ENCODE measurements at places on chromosomes 16 and 17. TPM values are rescaled to one million over a fixed set of nuclear protein-coding genes. Genes with fewer than 3 reads are reported as not detected.

The CRISPLD2 gene
- 57.2 TPM for total RNA-seq

DNA sequence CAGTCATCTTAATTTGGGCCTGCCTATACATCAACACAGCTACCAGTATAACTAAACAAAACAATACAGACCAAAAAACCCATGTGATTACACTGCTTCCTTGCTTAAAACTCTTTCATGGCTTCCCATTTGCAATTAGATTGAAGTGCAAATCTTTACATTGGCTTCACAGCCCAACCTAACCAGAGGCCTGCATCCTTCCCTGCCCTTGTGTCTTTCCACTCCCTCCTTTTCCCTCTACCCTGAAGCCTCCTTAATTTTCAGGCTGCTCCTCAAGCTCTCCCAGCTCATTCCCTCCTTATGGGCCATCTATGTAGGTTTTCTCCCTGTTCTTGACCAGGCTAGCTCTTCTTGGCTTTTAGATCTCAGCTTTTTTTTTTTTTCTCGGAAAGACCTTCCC is 147.8 kb downstream of the TOX3 start:
- no peaks in the 10 kb centered on the region for H3K36me3 ChIP-seq
- DNase-seq, result no peak
- peaks cover 13% of the 10 kb centered on the region for H3K27me3 ChIP-seq
- H3K27ac ChIP-seq, result no peak overlapping the region
- no peaks in the 10 kb centered on the region for H3K4me1 ChIP-seq

- H3K4me1 ChIP-seq, result peaks cover 11% of the 10 kb centered on the region
- no peaks in the 10 kb centered on the region for H3K27me3 ChIP-seq
- no peak overlapping the region for H3K4me3 ChIP-seq
- no peak for DNase-seq
Measured at GRCh38 chr17:1783834-1784611, 22.2 kb downstream of the SERPINF1 start.

GRCh38 chr16:79601092-79601930 is 774 bp upstream of the MAF start:
- peak overlapping the region; percentile 93 for H3K4me3 ChIP-seq
- H3K27ac ChIP-seq, result peak overlapping the region; percentile 92
- DNase-seq, result no peak
- H3K4me1 ChIP-seq, result peaks cover 32% of the 10 kb centered on the region
- no peaks in the 10 kb centered on the region for H3K36me3 ChIP-seq
- peaks cover 45% of the 10 kb centered on the region for H3K27me3 ChIP-seq

DNA sequence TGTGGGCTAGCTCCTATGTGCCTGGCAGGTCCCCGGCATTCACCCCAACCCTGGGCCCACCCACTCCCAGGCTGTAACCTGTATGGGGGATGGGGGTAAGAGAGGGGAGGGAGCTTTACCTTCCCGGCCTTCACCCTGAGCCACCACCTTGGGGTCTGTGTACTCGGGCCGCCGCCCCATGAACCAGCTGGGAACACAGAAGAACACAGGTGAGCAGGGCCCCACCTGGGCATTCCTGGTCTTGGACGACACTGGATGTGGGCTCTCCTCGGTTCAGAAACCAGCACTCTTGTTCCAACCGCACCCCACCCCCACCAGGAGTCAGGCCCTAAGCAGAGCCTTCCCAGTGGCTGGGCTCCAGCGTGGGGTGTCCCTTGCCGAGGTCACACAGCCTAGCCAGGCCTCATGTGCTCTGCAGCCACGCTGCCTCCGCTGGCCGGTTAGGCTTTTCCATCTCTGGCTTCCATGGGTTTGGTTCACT is 18.8 kb downstream of the B9D1 start:
- no peak overlapping the region for H3K27ac ChIP-seq
- peaks cover 34% of the 10 kb centered on the region for H3K4me1 ChIP-seq

GRCh38 chr16:89815639-89816348 is 653 bp downstream of the FANCA start:
- no peak overlapping the region for H3K27ac ChIP-seq
- peak overlapping the region; percentile 90 for H3K4me3 ChIP-seq
- peaks cover 14% of the 10 kb centered on the region for H3K4me1 ChIP-seq
- H3K27me3 ChIP-seq, result no peaks in the 10 kb centered on the region
- H3K36me3 ChIP-seq, result peaks cover 7% of the 10 kb centered on the region

GRCh38 chr16:88505405-88506082 is 52.5 kb downstream of the ZFPM1 start:
- H3K36me3 ChIP-seq, result no peaks in the 10 kb centered on the region
- H3K4me3 ChIP-seq, result no peak overlapping the region
- H3K27me3 ChIP-seq, result no peaks in the 10 kb centered on the region
- H3K27ac ChIP-seq, result no peak overlapping the region

All from type B pancreatic cell (in vitro differentiated cells).